CD4-positive, alpha-beta T cell (primary cell): ENCODE measurements at places on chromosomes 2 and 18.

DNA sequence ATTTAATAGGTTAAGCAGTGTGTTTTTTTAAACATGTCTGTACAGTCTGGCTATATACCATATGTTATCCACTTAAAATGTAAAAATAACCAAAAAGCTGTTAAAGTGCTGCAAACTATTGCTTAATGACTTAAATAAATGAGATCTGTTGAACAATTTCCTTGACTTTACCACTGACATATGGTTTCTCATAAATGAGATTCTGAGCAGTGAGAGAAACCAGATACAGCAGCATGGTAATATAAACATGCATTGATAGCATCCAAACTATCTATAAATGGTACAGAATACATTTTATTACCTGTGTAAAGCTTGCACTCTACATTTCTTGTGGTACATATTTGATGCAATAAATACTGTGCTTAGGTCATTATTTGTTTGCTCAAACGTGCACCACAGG, 36.3 kb upstream of the TTC21B start:
- no peak for DNase-seq

DNA sequence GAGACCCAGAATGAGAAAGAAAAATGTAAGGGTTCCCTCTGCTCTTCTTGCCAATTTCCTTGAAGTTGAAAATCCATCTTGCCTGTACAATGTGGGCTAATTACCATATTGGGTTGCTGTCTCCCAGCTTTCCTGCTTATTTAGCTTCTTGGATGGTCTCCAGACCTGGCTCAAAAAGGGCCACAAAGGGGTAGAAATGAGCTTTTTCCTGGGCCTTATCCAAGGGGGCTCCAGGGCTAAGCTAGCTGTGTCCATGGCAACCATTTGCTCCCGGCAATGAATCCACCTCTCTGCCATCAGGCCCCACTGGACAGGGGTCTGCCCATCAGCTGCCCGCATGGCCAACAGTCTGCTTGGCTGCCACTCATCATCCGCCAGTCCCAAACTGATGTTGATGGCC, 85.0 kb downstream of the BOD1L2 start:
- DNase-seq = no peak

GRCh38 chr2:202064171-202064880, 8.7 kb upstream of the KIAA2012 start:
- no peak for DNase-seq

- DNase-seq = no peak
Observed at GRCh38 chr2:173876833-173877413, 88.2 kb downstream of the SP3 start.

DNA sequence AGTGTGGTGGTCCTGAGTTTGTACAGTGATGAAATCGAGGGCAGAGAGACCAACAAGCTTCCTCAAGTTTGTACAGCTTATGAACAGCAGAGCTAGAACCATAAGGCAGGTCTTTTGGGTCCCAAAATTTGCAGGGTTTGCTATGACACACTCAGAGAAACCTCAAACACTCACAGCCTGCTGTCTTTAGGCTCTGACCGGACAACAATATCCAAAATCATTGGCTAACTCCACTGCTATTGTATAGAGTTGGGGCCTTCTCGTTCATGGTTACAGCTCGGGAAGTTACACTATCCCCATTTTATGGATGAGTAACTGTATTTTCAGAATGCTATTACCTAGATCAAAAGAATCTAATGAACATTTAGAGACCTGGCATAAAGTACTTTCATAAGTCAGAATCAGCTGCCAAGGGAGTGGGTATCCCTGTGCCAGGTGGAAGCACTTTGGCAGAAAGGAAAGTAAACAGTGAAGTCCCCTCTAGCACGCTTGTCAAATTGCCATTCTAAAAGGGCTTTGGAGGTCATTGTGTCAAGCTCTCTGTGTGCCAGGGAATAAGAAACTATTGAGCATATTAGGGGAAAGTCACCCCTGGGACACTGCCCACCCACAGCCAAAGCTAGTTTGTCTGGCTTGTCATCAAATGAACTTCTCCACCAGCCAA, 331.8 kb downstream of the ALK start:
- DNase-seq = no peak

DNA sequence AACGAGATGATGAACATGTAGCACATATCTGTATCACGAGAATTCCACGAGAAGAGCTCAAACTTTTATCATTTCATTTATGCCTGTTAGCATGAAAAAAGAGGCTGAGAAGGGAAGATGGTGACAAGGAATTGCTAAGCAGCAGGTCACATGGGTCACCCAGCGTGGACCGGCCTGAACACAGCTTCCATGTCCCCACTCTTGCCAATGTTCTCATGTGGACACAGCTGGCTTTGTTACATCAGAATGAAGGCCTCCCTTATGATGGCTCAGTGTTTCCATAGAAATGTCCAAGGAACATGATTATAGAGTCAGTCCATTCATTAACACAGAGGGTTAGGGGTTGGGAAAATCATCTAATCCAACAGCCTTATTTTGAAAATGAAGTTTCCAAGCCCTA, 215.4 kb downstream of the CMPK2 start:
- no peak for DNase-seq

GRCh38 chr2:6832596-6833299, 33.0 kb downstream of the CMPK2 start:
- DNase-seq = no peak

DNA sequence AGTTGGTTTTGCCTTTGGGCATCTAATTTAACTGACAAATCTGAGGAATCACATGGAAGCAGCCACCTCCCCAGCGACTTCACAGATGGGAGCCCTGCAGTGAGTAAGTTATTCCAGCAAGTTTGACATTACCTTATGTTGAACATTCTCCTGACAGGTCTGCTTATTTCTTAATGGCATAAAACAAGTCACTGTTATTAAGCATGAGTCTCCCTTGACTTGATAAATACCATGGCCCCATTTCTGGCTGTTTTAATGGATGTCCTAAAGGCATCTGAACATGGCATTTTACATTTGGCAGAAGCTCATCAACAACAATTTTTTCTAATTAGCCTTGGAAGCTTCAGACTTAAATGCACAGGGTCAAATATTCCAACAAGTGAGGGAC, 92.6 kb upstream of the CREB1 start:
- DNase-seq = no peak

GRCh38 chr2:167136879-167137596, 248.8 kb downstream of the XIRP2 start:
- DNase-seq = no peak

DNA sequence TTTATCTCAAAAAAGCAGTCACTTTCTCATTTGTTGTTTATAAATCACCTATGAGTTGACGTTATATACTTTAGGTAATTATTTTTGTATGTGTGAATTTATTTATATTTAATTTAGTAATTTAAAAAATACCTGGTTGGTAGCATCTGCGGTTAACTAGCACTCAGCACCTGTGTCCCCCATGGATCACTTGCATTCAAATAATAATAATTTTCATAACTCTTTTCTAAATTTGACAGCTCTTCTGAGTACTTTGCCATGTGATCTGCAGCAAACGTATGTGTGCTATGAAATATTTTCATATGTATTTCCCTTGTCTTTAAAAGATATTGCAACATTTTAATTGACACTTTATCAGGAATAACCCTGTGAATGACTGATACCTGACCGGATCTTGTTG, 88.1 kb downstream of the CMPK2 start:
- DNase-seq = no peak

DNA sequence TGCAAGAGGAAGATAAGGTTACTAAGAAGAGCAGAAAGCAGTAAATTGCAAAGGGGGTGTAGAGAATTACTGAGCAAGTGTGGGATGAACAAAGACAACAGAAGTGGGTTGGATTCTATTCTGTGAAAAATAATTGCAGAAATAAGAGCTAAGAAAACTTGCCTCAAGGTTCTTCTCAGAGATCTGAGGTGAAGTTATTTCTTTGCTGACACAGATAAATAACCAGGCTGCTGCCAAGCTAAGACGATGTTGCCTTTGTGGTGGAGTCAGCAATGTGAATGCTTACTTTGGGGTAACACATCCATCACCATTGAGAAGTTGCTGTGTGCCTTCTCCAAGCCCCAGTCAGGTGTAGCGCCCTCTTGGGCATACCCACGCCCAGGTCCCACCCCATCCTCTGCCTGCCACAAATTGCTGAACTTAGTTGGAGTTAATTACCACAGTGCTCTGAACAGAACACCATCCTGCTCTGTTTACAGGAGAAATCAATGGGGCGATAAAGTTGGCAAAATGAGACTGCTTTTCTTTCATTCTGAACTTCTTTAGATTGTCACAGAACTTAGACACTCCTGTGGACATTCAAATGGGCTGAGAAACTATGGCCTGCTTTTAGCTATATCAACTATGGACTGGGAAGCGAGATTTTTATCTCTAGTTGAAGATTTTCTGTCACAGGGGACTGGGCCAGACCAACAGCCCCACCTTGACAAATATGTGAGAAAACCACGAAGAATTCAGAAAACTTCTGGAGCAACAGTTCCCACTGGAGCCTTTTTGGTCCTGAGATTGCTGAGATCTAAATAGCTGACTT, 283.6 kb downstream of the TMX3 start:
- no peak for DNase-seq

DNA sequence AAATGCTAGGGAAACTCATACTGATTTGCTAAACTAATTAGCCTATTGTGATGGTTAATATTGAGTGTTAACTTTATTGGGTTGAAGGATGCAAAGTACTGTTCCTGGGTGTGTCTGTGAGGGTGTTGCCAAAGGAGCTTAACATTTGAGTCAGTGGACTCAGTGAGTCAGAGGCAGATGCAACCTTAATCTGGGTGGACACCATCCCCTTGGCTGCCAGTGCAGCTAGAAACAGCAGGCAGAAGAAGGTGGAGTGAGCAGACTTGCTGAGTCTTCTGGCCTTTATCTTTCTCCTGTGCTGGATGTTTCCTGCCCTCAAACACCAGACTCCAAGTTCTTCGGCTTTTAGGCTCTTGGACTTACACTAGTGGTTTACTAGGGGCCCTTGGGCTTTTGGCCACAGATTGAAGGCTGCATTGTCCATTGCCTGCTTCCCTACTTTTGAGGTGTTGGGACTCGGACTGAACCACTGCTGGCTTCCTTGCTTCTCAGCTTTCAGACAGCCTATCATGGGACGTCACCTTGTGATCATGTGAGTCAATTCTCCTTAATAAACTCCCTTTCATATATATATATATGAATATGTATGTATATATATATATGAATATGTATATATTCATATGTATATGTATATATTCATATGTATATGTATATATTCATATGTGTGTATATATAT, 69.7 kb downstream of the RPRM start:
- DNase-seq = no peak

GRCh38 chr18:21141668-21142422, 30.2 kb upstream of the ROCK1 start:
- DNase-seq = no peak

- DNase-seq = no peak
Observed at GRCh38 chr2:144498277-144498676, 21.6 kb downstream of the ZEB2 start.

GRCh38 chr18:50143294-50143693, 51.7 kb downstream of the MYO5B start:
- DNase-seq = no peak

DNA sequence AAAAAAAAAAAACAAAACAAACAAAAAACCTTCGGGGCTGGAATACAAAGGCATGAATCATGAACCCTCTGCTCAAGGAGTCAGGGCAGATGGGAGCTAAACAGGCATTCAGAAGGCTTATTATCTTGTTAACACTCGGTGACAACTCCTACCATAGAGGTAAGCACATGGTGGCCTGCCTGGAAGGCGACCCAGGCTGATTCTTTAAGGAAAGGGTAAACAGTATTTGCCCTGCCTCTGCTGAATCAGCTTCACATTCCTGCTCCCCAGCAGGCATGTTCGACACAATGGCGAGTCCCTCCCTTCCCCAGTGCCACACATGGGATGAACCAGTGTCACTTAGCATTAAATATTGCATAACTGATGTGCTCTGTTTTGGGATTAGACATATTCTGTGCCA, 191.9 kb downstream of the ARL4C start:
- DNase-seq = no peak

DNA sequence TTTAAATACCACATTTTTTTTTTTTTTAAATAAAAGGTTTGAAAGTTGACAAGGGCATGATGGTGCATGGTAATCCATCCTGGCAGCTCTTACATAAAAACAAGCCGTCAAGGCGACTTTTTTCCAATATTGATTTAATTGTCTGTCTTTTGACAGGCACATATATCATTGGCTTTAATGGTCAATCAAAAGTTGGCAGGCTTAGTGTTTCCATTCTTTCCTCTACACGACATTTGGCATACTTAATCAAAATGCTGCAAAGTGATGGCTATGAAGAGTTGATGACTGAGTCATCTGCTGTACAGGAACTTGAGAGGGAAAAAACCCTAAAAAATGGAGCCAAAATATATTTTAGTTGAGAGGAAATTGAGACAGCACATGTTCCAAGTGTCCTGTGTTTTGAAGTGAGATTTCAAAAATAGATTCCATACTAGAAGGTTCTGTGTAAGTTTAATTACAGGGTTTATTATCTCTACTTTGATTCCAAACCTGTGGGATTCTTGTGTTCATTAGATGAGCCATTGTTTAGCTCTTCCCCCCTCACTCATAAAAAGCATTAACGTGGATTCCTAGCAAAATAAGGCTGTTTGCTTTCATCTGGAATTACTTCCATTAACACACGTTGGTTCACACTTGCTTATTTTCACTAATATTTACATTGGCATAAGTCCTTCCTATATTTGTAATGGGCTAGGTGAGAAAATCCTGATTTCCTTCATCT, 3.2 kb downstream of the TSHZ1 start:
- DNase-seq = no peak

GRCh38 chr2:218804817-218805216, 22.9 kb downstream of the CYP27A1 start:
- no peak for DNase-seq

- no peak for DNase-seq
Observed at GRCh38 chr2:162197069-162197825, 45.2 kb upstream of the GCG start.

- no peak for DNase-seq
Observed at GRCh38 chr2:171310889-171311288, 122.9 kb downstream of the METTL8 start.

- no peak for DNase-seq
Observed at GRCh38 chr2:20448246-20448976, 1.5 kb downstream of the RHOB start.

DNA sequence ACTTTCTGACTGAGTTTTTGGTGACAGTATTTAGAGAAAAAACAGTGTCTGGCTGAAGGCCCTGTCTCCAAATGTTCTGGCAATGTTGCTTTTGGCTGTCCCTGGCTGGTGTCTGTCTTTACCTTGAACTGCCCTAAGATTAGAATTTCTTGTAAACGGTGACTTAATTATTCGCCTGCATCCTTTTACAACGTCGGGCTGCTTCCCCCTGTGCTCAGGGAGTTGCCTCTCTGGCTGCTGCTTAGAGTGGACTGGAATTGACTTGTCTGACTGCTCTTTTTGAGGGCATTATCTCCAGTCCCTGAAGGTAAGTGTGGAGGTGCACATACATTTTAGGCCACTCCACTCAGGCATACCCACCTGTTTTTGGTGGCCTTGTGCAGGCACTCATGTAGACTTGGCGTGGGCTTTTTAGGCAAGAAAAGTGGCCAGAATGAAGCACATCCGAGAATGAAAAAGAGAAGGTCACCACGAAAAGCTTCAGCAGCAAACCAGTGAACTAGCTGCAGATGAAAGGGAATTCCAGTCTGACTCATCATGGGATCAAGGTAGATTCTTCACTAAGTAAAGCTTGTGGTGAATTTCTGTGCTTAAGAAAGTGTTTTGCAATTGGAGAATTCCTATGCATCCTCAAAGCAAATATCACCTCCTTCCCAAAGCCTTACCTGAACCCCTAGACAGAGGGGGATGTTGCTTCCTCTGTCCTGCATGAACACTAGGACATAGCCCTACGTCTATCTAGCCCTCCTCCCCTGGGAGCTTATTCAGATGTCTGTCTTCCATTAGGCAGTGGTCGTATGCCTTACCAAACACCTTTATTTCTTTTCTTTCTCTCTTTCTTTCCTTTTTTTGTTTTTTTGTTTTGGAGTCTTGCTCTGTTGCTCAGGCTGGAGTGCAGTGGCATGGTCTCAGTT, 230.3 kb upstream of the TRIB2 start:
- no peak for DNase-seq
